Activated T-helper 2 cell treated with anti-CD3 and anti-CD28 coated beads, Interferon-gamma antibody, Interleukin-2, Interleukin-4, amounts not matched to agents 10 μg/mL and 5 μg/mL and 100 μg/mL, durations not matched to agents 14 hours and 24 hours and 36 hours (primary cell): ENCODE measurements at places on chromosomes 7 and 10. TPM values are rescaled to one million over a fixed set of nuclear protein-coding genes. Genes with fewer than 3 reads are reported as not detected.

HOGA1 gene
- not detected in 2 replicates for total RNA-seq

PIK3CG gene
- total RNA-seq: 36.6 and 36.7 TPM in 2 replicates

CFTR gene
- 0.02 TPM in 1 of 2 replicates, not detected in the other for total RNA-seq

SLC13A1 gene
- total RNA-seq: not detected in 2 replicates

HOXA7 gene
- total RNA-seq: not detected in 2 replicates

CTNNA3 gene
- total RNA-seq: not detected in 2 replicates

RNF133 gene
- not detected in 2 replicates for total RNA-seq

FAM24B gene
- total RNA-seq: 15.6 and 16.0 TPM in 2 replicates

VSIR gene
- total RNA-seq: 56.5 and 61.9 TPM in 2 replicates
